CD8-positive, alpha-beta memory T cell (primary cell): ENCODE measurements at places on chromosomes 5 and 9. TPM values are rescaled to one million over a fixed set of nuclear protein-coding genes. Genes with fewer than 3 reads are reported as not detected.

DNA sequence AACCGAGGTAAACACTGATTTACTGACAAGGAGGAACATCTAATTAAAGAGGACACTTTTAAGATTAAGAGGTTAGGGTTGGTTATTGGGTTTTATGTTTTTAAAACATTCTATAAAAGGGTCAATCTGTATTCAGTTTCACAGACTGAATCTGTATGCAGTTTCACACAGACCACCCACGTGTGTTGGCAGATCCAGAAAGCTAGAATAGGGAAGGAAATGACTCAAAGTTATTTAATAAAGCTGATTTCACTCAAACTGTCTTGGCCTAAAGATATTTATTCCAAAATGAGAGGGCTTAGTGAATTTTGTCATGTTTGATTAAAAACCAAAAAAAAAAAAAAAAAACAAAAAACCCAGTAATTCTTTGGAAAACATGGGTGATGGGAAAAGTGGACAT is 140.2 kb downstream of the SLC24A2 start:
- no peak overlapping the region for H3K4me3 ChIP-seq
- DNase-seq = no peak
- no peak overlapping the region for H3K27ac ChIP-seq
- no peaks in the 10 kb centered on the region for H3K36me3 ChIP-seq
- no peaks in the 10 kb centered on the region for H3K27me3 ChIP-seq

NUTM2F gene
- not detected for total RNA-seq

BARX1 gene
- not detected for total RNA-seq

DNA sequence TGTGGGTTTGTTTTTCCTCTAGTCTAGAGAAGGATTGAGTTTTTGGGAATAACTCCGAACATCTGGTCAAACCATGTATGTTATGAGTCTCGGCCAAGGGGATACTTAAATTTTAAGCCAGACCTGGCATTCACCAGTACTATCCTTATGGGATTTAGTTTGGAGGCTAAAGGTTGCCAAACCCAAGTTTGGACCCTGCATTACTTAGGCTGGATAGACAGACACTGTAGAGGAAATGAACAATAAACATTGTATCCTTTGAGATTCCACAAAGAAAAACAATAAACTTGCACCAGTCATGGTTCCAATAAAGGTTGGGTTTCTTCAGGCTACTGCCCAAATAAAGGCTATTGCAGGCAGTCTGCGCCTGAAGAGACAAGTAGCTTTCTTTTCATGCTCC is 296.7 kb upstream of the MEF2C start:
- H3K4me1 ChIP-seq = no peaks in the 10 kb centered on the region
- H3K27ac ChIP-seq = no peak overlapping the region
- H3K27me3 ChIP-seq = no peaks in the 10 kb centered on the region
- no peak overlapping the region for H3K4me3 ChIP-seq
- no peaks in the 10 kb centered on the region for H3K36me3 ChIP-seq

DNA sequence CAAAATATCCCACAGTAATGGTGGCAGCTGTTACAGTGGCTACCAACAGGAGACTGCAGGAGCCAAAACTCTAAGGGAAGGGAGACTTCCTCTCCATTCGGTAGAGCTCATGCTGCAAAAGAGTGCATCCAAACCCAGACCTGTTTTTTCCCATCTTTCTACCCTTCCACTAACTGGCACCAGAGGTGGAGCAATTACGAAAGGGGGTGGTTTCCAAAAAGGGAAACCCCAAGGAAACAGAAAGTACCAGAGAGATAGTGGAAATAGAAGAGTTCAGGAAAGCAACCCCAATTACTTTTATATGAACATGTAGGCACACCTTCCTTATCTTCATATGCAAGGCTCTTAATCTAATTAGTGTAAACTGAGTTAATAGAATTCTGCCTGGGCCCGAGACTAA is 7.3 kb upstream of the WDR41 start:
- DNase-seq = no peak
- H3K36me3 ChIP-seq = no peaks in the 10 kb centered on the region
- H3K4me1 ChIP-seq = no peaks in the 10 kb centered on the region
- H3K27me3 ChIP-seq = no peaks in the 10 kb centered on the region
